Kidney epithelial cell (primary cell): ENCODE measurements at places on chromosomes 11 and 22. TPM values are rescaled to one million over a fixed set of nuclear protein-coding genes. Genes with fewer than 3 reads are reported as not detected.

P2RY6 gene
- total RNA-seq, result 4.5 and 6.1 TPM in 2 replicates

DNA sequence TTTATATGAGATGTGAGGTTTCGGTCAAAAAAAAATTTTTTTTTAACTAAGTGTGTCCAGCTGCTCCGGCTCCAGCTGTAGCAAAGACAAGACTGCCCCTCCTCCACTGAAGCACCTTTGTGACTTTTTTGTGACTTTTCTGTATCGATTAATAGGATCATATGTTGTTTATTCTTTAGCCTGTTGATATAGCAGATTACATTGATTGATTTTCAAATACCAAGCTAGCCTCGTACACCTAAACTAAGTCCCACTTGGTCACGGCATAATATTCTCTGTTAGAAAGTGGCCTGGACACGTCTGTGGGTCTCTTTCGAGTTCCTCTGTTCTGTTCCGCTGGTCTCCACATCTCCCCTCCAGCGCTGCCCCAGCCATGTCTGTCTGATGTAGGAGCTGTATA, 126.8 kb downstream of the IGLL1 start:
- no peak for DNase-seq

GRCh38 chr22:25196326-25196725, 3.3 kb upstream of the CRYBB3 start:
- DNase-seq, result no peak

RAG2 gene
- not detected in 2 replicates for total RNA-seq

GAS2 gene
- 0.46 and 3.9 TPM in 2 replicates for total RNA-seq

GRCh38 chr11:43942662-43943371, 380 bp downstream of the C11orf96 start:
- DNase-seq, result no peak

CRYBA4 gene
- total RNA-seq, result not detected in 2 replicates
